A549 treated with Hydrocortisone at 1 μM for 4 hours (cell line): ENCODE measurements at places on chromosomes 3 and 15. TPM values are rescaled to one million over a fixed set of nuclear protein-coding genes. Genes with fewer than 3 reads are reported as not detected.

IL20RB gene
- total RNA-seq, result 0.67 to 1.6 TPM (median 0.97 TPM) in 5 replicates

IL5RA gene
- not detected in 5 replicates for total RNA-seq

CHRNA7 gene
- total RNA-seq, result 3.4 to 5.2 TPM (median 3.8 TPM) in 5 replicates

GOLGA6B gene
- total RNA-seq, result 0.06 to 0.09 TPM in 2 of 5 replicates, not detected in the others

CD80 gene
- total RNA-seq, result not detected in 5 replicates
